Activated CD8-positive, alpha-beta memory T cell treated with anti-CD3 and anti-CD28 coated beads, Interleukin-2, amount 50 U/mL, for 48 hours (primary cell): ENCODE measurements at places on chromosomes 5 and 9.

DNA sequence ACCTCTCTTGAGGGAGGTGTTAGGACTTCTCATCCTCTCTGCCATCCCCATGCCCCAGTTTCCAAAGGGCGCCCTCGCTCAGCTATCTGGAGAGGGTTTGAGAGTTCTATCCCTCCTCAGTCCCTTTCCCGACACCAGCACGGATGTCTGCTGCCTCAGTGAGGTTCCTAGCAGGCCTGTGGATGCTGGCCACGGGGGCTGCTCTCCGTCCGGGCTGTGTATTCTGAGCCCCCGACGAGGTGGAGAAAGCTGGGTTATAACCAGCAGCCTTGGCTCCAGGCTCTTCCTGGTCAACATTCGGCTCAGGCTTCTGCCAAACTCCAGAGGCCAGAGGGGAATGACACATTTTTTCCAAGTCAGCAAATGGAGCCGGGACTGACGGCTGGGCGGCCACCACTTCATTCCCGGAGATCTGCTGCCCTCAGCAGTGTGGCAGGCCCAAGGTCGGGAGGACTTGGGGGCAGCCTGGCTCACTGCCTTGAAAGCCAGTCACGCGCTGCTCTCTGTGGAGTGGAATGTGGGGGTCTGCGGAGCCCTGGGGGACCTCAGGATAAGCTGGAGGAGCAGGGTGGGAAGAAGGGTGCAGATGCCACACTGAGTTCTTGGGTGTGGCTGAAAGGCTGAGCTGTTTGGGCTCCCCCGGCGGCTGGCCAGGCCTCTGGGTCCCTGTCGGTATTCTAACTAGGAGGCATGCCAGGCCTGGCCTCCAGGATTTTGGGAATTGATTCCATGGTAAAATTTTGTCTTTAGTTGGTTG lies 27.4 kb downstream of the PTPA start:
- DNase-seq, result peak; percentile 57

DNA sequence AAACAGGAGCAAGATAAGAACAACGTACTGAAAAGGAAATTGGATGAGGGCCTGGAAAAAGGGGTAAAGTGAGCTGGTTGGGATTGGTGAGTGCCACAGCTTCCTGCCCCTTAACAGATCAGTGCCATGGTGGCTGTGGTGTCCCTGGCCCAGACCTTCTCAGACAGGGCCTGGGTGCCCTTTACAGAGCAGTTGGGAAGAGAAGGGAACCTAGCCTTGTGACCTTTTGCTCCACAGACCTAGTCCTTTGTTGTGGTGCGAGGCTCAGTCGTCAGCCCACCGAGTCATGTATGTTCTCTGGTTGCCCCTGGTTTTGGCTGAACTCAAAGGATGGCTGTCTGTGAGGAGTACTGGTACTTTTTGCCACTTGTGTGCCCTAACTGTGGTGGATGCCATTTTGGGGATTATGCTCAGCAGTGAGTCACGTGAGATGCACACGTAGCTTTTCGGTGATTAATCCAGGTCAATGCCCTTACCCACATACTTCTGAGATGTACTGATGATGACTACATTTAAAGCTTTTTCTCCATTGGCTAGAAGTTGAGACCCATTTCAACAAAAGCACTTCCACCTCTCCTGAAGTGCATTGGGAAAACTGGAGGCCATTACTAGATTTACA lies 48.4 kb downstream of the EXOSC2 start:
- no peak for DNase-seq

- no peak for DNase-seq
These were observed 40.7 kb downstream of the F2RL2 start for GRCh38 chr5:76582230-76583162.

- peak; percentile 58 for DNase-seq
These were observed 25.2 kb downstream of the CYFIP2 start for GRCh38 chr5:157290981-157291711.

- no peak for DNase-seq
These were observed 286.0 kb upstream of the TUSC1 start for GRCh38 chr9:25964239-25964638.

GRCh38 chr5:38463634-38464521 lies 92.6 kb downstream of the LIFR start:
- DNase-seq, result no peak

- DNase-seq, result no peak
These were observed 84.0 kb downstream of the RXRA start for GRCh38 chr9:134410071-134410834.

- no peak for DNase-seq
These were observed 19.1 kb downstream of the TRMO start for GRCh38 chr9:97903177-97903576.

DNA sequence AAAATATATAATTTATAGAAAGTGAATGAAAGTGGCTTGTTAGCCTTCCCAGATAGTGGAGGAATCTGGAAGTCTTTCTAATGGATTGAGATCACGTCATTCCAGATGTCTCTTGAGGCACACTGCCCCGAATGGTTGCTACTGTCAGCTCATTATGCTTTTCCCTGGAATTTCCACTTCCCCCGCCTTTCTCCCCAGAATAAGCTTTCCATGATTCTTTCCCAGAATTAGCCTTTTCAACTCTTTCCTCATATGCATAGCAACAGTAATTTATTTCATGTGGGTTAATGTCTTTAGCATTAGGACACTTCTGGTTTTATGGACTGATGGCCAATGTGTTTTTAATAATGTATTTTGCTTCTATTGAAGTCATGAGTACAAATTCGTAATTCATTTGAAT lies 81.5 kb downstream of the PALM2AKAP2 start:
- no peak for DNase-seq

DNA sequence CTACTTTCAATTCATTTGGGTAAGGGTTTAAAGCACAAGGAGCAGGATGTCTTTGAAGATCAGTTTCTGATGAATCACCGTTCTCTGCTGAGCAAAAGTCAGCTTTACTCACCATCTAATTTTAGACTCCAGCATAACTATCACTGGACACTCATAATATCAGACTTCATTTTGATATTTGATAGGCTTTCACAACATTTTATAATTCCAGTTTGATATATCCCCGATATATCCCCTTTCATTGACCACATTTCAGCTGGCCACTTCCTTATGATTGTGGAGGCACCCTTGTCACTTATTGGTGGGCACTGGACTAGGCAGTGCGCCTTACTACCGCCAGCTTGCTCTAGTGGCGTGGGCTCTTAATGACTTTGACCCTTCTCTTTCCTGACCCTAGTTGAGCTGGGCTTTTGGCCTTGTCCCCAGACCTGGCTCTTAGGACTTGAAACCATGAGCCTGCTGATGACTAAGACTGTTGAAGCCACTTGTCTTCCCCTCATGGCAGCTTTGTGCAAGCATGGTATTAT lies 46.8 kb downstream of the CYSTM1 start:
- no peak for DNase-seq

- DNase-seq, result no peak
These were observed 14.0 kb downstream of the SLC1A1 start for GRCh38 chr9:4504250-4504649.

- no peak for DNase-seq
These were observed 16.7 kb downstream of the HMHB1 start for GRCh38 chr5:143828710-143829109.

DNA sequence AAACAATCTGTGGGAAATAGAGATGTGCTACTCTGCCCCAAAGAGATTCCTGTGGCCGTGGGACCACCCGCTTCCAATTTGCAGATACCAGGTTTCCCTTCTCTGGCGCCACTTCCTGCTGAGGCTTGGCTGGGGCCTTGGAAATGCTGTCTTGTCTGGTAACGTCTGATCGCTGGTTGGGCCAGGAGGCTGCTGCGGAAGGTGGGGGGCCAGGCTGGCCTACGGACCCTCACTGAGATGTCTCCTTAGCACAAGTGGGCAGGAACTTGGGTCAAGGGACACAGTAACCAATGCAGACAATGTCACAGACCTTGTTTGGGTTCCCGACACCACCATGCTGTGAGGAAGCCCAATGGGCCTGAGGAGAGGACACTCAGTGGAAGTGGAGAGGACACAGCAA lies 31.7 kb upstream of the IRX4 start:
- DNase-seq, result no peak

DNA sequence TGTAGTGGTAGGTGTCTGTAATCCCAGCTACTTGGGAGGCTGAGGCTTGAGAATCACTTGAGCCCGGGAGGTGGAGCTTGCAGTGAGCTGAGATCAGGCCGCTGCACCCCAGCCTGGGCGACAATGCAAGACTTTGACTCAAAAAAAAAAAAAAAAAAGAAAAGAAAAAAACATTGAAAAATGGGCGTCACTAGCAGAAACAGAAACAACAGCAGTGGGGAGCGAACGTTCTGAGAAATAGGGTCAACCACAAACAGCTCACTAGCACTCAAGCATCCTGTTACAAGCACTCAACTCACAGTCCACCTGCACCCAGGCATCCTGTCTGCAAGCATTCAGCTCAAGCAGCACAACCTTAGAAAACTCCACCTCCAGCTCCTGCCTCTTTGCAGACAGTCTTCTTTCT lies 17.2 kb downstream of the TRIM14 start:
- DNase-seq, result peak; percentile 76
